ENCODE measurements at places on chromosomes 7 and 10.
A peak's percentile ranks its signal among the peaks of the same experiment; 100 is the strongest.

GRCh38 chr10:102463983-102464382 lies 12.6 kb upstream of the C10orf95 start:
- DNase-seq = no peak

DNA sequence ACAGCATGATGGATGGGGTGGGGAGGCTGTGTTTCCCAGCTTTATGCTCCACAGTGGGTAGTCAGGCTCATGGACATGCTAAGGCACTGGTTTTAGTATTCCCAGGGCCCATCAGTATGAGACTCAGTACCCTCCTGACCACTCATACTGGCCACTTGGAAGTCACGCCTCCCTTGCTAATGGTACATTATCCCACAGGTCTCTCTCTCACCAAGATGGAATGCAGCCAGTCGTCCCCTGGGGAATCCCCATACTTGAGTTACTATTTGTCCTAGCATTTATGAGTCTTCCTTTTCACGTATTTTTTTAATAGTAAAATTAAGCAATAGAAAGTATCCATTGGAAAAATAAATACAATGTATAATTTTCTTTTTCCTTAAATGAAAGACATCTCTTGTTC lies 80.6 kb upstream of the TBX20 start:
- no peak for DNase-seq

DNA sequence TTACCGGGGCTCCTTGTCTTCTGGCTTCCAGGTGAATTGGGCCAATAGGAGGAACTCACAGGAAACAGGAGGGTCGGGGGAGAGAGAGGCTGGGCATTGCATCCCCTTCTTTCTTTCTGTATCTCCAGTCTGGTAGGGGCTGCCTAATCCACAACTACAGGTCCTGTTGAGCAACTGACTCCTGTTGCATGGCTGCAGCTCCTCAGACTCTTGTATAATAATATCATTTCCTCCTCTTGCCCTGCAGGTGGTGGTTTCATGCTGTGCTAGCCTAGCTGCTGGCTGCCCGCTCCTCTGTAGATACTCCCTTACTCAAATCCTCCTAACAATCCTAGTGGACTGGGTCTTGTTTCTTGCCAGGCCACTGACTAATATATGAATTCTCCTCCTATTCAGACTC lies 276.5 kb upstream of the SMIM30 start:
- DNase-seq = no peak

- DNase-seq = no peak
Observed at GRCh38 chr10:3162533-3162932, 10.0 kb downstream of the PITRM1 start.

- no peak for DNase-seq
Observed at GRCh38 chr7:117875566-117875965, 2.3 kb upstream of the CTTNBP2 start.

DNA sequence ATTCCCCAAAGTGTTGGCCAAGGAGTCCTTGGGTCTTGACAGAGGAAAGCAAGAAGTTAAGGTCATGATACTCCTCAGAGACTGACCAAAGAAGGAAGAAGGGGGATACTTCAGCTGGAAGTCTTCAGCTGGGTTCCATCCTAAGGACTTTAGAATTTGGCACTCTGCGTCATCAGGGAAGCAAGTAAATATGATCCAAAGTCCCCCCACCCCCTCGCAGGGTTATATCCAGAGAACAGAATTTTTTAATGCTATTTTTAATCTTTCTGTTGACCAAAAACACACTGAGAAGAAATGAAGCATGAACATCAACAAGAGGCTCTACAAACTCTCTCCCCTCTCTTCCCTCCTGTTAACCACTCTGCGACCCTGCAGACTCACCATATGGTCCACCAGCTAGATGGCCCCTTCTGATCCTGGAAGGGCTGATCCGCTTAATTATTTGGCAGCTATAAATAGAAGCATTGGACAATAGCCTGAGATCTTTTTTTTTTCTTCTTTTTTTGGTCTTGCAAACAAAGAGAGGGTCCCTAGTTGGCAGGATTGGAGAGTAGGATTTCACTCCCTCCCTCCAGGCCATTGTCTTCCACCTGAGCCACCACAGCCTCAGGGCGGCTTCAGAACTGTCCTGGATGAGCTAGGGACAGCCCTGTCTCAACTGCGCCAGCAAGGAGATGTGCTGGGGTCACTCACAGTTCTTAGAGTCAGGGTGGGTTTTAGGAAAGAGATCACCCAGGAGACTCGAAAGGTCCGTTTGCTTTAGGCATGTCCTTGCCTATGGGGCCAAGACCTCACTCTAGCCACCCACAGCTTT lies 196.0 kb downstream of the KCNMA1 start:
- no peak for DNase-seq

DNA sequence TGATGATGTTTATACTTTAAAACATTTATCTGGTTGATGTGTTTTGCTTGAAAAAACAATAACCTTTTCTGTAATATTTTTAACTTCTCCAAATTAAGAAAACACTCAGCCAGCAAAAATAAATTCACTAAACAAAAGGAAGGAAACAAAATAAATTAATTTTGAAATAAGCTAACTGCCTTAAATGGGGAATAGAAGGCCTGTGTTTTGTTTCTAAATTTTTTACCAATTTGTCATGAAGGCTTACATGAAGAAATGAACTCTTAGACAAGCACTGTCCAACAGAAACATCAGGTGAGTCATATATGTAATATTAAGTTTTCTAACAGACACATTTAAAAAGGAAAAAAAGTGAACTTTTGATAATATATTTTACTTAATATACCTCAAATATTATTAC lies 68.5 kb downstream of the LRRN3 start:
- no peak for DNase-seq

DNA sequence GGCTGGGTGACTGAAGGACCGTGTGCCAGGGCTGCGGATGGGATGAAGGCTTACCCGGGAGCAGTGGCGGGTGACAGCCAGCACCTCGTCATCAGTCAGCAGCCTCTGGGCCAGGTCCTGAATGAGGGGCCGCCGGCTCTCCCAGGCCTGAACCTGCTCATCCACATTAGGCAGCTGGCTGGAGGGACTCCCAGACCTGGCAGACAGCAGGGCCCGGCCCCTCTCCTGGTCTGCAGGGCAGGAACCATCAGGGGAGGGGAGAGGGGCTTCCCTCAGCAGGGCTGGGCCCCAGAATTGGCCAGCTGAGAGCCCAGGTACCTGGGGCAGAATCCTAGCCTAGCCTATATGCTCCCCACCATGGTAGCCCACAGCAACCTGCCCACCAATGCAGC lies 15.4 kb downstream of the PDZD7 start:
- DNase-seq = no peak

- DNase-seq = no peak
Observed at GRCh38 chr7:99106411-99106810, 37.5 kb downstream of the SMURF1 start.

GRCh38 chr10:48551861-48552591 lies 52.8 kb downstream of the ARHGAP22 start:
- DNase-seq = peak; percentile 30

DNA sequence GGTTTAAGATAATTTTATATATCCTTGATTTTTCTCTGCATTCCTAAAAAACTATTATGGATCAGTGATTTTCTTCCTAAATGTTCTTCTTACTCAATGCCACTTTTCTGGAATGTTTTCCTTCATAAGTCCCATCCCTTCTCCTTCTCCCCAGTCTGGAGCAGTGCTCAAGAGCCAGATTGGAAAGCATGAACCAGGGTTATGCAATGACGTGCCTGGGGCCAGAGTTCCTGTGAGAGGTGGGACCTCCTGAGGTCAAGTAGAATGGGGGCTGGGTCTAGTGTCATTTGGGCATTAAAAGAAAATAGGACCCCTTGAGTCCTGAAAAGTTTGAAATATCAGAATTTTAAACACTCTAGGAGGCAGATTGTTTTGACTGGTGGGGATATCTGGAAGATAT lies 132.0 kb upstream of the NPY start:
- no peak for DNase-seq

DNA sequence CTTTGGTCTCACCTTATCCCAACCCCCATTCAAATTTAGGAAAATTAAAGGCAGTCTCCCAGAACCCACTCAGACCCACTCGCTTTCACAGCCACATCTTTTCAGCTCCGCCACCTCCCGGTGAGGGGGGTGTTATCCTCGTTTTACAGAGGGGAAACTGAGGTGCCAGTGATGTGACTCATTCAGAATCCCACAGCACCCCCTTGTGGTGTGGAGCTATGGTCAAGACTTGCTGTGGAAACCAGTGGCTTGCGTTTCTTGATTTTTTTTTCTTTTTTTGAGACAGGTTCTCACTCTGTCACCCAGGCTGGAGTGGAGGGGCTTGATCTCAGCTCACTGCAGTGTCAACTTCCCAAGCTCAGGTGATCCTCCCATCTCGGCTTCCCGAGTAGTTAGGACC lies 27.6 kb downstream of the SLC35G1 start:
- DNase-seq = no peak

- no peak for DNase-seq
Observed at GRCh38 chr10:12937527-12937926, 64.0 kb downstream of the CCDC3 start.

DNA sequence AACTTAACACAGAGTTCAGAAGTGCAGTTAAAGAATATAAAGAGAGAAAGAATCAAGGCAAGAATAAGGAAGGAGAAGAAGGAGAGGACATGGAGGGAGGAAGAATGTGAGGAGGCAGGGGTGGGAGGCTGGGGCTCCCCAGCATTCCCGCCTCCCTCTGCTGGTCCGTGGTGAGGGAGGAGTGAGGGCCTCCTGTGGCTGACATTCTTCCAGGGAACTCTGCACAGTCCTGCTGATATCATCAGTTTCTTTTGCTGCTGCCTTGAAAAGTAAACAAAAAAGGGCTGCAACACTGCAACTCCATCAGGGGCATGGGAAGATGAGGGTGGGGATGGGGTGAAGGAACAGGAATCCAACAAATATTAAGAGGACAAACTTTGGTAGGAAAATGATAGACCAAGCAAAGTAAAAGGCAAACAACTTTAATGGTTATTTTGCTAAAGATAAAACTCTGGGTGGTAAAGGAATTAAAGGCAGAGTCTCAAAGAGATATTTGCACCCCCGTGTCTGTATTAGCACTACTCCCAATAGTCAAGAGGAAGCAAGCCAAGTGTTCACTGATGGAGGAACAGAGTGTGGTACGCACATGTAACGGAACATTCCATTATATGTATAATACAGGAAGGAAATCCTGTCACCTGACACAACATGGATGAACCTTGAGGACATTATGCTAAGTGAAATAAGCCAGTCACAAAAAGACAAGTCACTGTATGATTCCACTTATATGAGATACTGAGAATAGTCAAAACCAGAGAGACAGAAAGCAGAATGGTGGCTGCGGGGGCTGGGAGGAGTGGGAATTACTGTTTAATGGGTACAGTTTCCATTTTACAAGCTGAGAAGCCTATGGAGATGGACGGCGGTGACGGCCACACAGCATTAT lies 8.0 kb upstream of the SPOCK2 start:
- no peak for DNase-seq

DNA sequence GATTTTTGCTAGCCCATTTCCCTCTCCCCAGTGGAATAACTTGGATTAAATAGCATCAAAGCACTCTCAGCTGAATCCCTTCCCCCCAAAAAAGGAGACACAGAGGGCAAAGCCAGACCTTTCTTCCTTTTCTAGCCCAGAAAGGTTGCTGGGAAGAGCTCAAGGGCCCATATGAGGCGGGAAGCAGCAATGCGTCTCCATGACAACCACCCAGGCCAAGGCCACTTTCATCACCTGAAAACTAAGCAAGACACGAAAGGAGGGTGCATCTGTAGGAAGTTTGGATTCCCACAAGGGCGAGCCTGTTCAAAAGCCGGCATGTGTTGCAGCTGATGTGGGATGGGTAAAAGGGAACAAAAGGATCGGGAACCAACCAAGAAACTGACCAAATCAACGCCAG lies 229.1 kb downstream of the PLXNA4 start:
- no peak for DNase-seq

DNA sequence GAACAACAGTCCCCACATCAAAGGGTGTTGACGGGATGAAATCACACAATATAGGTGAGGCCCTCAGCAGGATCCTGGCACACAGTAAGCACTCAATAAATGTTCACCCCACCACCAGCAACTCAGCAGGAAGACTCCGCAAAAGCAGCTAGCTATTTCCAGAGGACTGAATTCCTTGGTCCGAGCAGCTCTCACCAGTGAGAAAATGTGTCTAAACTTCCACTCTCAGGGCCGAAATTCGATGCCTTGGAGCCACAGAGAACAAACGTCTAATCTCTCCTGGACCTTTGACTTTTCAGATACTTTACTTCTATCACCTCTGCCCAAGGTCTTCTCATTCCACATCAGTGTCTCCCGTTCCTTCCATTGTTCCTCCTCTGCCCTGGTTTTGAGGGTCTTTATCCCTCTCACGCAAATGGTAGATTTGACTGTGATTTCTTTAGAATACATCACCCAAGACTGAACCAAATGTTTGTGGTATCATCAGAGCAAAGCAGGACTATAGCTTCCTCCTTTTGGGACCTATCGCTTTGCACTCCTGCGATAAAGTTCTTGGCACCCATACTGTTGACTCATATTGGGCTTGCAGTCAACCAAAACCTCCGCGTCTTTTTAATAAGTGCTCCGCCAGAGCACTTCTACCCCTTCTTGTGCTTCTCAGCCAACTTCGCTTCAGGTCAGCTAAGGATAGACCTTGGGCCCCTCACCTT lies 903 bp upstream of the NT5C2 start:
- DNase-seq = no peak

- DNase-seq = no peak
Observed at GRCh38 chr10:48803801-48804584, 119.3 kb downstream of the WDFY4 start.

- no peak for DNase-seq
Observed at GRCh38 chr10:130559547-130559880, 423.3 kb downstream of the GLRX3 start.

- no peak for DNase-seq
Observed at GRCh38 chr7:70726951-70727378, 405.0 kb upstream of the GALNT17 start.

GRCh38 chr10:3807928-3808496 lies 23.0 kb upstream of the KLF6 start:
- no peak for DNase-seq

GRCh38 chr7:30473903-30474302 lies 4.7 kb downstream of the NOD1 start:
- no peak for DNase-seq

DNA sequence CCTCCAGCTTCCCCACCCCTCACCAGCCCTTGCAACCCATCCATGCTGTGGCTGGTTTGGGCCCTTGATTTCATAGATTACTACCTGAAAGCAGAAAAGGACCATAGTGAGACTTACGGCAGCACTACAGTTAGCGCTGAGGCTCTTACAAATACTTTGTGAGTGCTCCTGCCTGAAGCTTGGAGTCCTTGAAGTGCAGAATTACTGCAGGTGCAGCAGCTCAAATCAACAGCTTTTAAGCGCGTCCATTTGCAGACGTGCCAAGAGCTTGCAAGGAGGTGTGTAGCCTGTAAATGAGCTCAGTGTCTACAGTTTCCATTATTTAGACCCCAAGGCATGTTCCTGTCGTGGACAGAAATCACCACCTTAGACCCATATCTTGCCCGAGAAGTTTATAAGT lies 103.0 kb downstream of the CELF2 start:
- DNase-seq = no peak

All from CD4-positive, alpha-beta T cell treated with Interleukin-15 for 1 hour (primary cell).